Germinal center (tissue), 1 donor: ENCODE measurements at places on chromosomes 7 and 10.

DNA sequence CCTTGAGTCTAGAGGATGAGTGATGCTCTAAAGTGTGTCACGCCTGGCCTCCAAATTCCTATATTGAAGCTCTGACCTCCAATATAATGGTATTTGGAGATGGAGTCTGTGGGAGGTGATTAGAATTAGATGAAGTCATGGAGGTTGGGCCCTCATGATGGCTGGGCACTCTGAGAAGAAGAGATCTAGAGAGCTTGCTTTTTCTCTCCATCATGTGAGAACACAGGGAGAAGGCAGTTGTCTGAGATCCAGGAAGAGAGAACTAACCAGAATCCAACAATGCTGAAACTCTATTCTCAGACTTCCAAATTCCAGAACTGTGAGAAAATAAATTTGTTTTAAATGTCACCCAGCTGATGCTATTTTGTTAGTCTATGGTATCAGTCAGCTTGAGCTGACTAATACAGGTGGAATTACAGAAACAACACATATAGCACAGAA is 15.1 kb downstream of the RNF216 start:
- DNase-seq, result no peak

GRCh38 chr10:70175516-70175915 is 5.2 kb upstream of the SAR1A start:
- DNase-seq, result no peak

DNA sequence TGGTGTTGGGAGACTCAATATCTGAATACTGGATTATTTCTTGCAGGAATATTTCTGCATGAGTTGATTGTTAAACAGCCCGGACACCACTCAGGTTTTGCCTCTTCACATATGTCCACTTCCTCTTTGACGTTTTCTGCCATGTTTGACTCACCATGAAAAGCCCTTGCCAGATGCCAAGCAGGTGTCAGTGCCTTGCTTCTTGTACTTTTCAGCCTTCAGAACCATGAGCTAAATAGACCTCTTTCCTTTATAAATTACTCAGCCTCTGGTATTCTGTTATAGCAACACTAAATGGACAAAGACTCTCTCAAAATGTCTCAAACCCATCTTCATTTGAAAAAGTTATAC is 24.7 kb upstream of the MACC1 start:
- DNase-seq, result no peak

GRCh38 chr7:14754631-14755030 is 147.9 kb downstream of the DGKB start:
- no peak for DNase-seq

DNA sequence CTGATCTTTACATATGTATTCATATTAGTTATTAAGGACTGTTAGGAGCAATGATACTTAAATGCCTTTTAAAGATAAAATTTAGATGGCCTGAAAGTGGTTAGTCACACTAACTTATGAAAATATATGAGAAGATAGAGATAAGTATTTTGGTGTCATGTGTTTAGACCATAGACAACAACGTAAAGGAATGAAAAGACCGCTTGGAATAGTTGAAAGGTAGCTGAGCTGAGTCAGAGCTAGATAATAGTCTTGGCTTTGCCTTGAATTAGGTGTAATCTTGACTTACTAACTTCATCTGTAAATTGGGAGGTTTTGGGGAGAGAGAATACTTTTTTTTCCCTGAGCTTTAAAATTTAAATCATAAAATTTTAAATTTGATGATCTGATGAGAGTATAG is 127.0 kb downstream of the LYZL1 start:
- DNase-seq, result no peak

DNA sequence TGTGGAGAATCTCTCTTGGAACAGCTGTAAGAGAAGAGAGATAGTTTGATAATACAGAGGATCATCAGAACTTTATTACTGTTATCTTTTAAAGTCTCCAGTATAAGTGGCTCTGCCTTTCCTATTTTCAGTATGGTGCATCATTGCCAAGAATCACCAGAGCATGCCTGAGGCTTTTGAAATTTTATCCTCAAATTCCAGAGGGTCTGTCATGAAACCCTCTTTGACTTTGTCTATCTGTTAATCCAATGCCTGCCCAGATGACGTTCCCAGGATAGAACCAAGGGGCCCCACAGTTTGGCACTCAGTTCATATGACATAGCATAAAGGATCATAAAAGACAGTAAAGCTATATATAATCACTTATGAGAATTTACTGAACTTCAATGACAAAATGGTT is 35.3 kb upstream of the SEMA3C start:
- no peak for DNase-seq

GRCh38 chr7:54015251-54015650 is 526.9 kb upstream of the VSTM2A start:
- no peak for DNase-seq

DNA sequence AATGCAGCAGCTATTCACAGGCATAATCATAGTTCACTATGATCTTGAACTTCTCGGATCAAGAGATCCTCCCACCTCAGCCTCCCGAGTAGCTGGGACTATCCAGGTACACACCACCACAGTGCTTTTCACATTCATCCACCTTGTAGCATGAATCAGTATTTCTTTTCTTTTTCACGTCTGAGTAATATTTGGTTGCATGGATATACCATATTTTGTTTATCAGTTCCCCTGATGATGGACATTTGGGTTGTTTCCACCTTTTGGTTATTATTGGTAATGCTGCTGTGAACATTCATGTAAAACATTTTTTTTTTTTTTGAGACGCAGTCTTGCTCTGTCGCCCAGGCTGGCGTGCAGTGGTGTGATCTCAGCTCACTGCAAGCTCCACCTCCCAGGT is 3.6 kb upstream of the TBC1D12 start:
- no peak for DNase-seq

GRCh38 chr7:148884049-148884298 is at the start of gene EZH2:
Gene EZH2 (minus strand): TSS chr7:148884291. CDS start chr7:148847298, 36,993 bp downstream.
- no peak for DNase-seq

DNA sequence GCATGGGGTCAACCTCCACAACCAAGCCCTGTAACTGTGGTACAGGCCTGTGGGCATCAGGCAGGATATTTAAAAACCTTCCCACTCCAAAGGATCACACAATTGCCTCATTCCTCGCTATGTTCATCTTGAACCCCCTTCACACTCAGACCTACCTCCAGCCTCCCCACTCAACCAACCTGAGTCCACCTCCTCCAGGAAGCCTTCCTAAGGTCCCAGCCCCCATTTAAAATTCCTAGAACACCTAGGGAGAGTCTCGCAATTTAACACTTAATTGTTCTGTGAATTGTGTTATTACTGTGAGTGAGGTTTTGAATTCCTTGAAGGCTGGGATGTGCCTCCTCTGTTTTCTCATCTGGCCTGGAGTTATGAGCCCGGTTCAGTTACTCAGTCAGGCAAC is 93.1 kb upstream of the SMNDC1 start:
- no peak for DNase-seq

DNA sequence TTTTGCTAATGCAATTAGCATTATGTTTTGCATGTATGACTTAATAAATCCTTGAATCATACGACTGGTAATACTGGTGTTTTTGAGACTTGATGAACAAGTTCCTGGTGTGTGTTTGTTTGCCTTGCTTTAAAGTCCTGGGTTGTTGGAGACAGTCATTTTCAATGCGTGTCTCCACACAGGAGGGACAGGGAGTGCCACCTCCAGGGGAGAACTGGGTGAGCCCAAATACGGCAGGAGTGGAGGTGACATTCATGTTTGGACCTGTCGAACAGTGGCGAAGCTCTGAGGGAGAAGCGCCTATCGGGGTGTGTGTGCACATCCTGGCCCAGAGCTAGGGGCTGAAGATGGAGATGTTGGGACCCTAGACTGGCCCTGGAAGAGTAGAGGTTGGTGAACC is 43.8 kb downstream of the DAGLB start:
- DNase-seq, result no peak

DNA sequence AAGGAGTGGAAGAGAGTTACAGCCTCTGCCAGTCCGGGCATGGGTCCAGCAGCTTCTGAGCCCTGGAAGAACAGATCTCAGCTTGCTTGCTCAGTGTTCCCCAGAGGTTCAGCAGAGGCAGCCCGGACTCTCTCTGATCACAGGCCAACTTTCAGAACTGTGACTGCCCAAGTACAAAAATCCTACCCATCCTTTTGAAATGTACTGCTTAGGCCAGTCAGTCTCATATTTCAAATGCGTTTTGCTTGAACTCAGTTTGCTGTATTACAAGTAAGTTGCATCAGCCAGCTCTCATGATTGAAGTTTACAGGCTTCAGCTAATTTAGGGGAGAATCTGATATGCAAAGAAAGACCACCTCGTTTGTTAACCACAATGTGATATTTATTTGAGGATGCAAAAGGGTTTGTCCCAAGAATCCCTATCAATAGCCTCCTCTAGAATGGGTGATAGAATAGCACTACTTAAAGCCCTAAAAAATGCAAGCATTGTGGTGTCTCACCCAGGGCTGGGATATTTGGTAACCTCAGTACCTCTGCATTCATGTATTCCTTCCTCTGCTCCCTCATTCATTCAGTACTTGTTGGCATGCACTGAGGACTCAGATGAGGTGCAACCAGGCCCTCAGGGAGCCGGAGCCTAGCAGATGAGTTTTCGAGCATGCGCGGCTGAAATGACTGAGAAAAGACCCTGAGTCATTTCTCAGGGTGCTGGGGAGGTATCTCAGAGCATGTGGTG is 7.0 kb downstream of the AIMP2 start:
- DNase-seq, result no peak

DNA sequence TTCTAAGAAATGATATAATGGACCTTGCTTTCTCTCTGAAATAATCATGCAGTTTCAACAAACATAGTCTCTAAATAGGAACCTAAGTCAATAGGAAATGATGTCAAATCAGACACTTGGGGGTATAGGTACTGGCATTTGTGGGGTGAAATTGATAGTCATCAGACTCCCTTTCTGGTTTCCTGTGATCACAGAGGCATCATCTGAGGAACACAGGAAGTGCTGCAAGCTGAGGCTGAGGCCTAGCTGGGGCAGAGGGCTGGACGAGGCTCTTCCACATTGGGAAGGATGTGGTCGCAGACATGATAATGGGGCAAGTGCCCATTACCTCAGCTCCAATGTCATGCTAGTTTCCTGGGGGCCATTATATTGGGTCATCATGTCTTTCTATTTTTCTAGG is 33.5 kb upstream of the TARP start:
- no peak for DNase-seq

DNA sequence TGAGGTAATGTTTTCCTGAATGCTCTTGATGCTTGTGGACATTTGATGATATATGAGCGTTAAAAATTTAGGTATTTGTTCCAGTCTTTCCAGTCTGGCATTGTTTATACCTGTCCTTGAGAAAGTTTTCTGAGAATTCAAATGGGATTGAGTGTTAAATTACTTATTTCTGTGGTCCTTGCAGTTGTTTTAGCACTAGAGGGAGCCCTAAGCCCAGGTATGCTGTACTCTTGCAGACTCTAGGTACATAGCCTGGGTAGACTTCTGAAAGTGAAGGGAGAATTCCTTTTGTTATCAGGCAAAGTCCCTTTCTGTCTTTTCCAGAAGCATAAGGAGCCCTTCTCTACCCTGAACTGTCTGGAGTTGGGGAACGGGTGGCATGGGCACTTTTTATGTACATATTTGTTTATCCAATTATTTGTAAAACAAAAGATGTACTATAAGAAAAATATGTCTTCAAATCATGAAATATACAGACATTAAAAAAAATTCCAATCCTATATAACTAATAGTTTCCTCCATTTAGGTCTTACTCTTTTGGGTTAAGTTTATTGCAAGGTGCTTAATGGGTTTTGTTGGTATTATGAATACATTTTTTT is 262.1 kb downstream of the ATRNL1 start:
- peak; percentile 23 for DNase-seq

DNA sequence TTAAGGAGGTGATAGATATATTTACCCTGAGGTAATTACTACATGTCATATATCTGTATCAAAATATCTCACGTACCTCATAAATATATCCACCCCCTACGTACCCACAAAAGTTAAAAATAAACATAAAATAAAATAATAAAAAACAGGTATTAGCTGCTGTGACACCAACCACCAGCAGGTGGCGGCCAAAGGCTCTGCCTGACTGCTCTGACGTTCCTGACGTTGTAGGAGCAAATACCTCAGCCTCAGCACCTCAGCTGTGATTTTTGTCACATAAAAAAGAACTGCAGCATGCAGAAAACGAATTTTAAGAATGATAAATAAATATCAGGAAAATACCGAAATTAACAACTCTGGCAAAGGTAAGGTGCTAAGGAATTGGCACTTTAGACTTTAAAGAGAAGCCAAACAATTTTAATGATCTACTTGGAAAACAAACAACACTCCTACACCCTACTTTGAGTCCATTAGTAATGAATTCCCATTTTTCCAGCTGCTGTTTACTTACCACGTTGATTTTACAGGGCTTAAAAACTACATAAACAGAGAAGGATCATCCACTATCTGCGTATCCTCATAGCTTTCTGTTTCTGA is 125.4 kb upstream of the TARP start:
- peak; percentile 56 for DNase-seq

GRCh38 chr10:83909001-83909400 is 230.3 kb upstream of the GHITM start:
- DNase-seq, result no peak

DNA sequence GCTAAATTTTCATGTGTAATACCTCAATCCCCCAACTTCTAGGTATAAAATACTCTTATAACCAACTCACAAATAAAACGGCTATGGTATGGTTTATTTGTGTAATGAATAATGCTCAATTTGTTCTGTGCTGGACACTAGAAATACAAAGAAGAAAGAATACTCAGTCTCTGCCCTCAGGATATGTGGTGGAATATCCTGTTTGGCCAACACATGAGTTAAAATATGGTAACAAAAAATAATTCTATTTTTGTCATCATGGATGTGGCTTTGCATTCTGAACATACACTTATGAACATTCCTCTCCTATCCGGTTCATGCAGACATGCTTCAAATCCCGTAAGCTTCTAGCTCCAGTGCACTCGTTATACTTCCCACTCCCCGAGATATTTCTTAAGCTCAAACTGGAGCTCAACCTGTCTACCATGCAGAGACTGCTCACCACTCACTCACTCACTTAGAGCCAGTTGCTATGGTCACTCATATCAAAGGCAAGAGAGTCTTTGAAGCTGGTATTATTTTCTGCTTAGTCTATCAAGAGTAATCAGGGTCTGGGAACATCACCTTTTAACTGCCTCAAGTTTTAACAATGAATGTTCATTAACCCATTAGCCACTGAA is 53.8 kb upstream of the SLC16A12 start:
- no peak for DNase-seq
